ENCODE measurements at places on chromosomes 11 and 22.

DNA sequence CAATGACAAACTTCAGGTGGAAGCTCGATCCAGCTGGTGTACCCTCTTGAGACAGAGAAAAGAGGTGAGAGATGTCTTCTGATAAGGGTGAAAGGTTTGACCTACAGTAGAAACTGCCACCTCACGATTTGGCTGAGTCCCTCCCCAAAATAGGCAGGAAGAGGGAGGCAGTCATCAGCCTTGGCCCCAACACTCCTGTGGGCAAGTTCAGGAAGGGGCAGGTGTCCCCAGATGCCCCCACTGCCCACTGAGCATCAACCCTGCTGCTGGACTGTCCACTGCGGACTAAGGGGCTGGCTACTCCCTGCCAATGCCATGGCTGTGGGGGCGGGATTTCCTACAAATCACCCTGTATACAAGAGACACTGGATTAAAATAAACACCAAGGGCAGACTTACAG, 441.4 kb downstream of the BUD13 start:
- no peak for DNase-seq

GRCh38 chr11:34890089-34890488, 26.1 kb downstream of the APIP start:
- DNase-seq = no peak

GRCh38 chr11:67211656-67212436, 54.4 kb upstream of the GRK2 start:
- DNase-seq = no peak

- no peak for DNase-seq
Measured at GRCh38 chr22:43377896-43378704, 33.7 kb upstream of the MPPED1 start.

DNA sequence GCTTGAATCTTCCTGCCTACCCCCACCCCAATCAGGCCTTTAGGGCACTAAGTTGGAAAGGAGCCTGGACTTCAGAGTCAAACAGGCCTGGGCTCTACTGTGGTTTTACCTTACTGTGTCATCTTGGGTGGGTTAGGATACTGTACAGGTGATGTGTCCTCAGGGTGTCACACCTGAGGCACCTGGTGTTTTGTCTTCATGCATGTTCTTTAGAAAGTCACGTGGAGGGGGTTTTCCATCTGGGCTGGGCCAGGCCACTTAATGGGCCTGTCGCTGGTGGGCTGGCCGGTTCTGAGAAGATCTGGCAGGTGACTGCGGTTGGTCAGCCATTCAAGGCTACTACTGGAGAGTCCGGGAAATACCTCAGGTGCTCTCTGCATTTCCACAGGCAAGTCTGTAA, 92.6 kb downstream of the SWAP70 start:
- DNase-seq = no peak

GRCh38 chr22:27212617-27213177, 555.3 kb downstream of the MIAT start:
- DNase-seq = no peak

DNA sequence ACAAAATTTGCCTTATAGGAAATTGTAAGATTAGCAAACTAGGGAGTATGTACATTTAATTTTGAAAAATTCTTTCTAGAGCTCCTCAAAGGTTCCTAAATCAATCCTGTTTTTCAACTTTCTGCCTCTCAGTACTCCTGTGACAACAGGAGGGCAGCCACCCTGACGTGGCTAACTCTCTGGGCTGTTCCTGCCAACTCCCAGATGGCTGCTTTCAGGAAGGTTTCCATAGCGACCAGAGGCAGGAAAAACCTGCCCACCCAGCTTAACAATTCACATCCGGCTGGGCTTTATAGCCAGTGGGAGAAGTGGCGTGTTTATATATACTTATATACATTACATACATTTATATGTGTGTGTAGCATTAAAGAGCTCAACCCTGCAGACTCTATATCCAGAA, 26.5 kb downstream of the SGSM3 start:
- peak; percentile 45 for DNase-seq

GRCh38 chr11:112932593-112932992, 28.6 kb upstream of the NCAM1 start:
- DNase-seq = no peak

DNA sequence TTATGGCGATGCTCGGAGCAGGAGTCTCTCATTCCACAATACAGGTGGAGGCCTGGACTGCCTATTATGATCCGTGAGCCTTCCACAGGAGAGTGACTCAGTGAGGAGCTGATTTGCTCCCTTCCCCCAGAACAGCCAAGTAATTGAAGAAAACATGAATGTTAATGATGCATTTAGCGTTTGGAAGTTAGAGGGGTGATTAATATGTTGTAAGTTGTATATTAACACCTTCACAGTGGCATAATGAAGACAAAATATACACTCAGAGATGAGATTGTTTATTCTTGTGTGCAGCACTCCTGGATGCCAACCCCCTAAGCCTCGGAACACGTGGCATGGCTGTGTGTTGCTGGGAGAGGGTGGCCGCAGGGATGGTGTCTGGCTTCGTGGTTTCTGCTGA, 98.6 kb downstream of the GRIK4 start:
- no peak for DNase-seq

DNA sequence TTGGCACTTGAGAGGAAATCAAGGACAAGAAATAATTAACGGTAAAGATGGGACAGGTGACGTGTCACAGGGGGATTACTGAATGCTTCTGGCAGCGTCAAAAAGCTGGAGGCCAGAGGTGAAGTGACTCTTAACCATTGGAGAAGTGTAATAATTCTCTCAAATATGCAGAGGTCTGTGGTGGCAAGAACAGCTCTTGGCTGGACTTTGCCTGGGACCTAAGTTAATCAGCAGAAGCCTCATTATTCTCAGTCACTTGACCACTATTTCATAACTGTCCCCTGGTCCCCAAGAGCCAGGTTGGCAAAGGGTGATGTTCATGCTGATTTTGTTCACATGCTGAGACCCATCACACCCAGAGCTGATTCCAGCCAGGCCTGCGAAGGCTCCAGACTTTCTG, 72.9 kb downstream of the TIMP3 start:
- no peak for DNase-seq

- DNase-seq = no peak
Measured at GRCh38 chr11:39732001-39732400, 1727.5 kb downstream of the LRRC4C start.

GRCh38 chr22:30033901-30034300, 46.4 kb upstream of the HORMAD2 start:
- DNase-seq = no peak

DNA sequence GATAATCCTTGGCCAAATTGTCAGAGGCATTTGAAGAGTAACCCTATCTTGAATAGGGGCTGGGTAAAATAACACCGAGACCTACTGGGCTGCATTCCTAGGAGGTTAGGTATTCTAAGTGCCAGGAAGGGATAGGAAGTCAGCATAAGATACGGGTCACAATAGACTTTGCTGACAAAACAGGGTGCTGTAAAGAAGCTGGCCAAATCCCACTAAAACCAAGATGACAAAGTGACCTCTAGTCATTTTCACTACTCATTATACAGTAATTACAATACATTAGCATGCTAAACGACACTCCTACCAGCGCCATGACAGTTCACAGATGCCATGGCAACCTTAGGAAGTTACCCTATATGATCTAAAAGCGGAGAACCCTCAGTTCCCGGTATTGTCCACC, 964 bp upstream of the REXO2 start:
- DNase-seq = no peak

DNA sequence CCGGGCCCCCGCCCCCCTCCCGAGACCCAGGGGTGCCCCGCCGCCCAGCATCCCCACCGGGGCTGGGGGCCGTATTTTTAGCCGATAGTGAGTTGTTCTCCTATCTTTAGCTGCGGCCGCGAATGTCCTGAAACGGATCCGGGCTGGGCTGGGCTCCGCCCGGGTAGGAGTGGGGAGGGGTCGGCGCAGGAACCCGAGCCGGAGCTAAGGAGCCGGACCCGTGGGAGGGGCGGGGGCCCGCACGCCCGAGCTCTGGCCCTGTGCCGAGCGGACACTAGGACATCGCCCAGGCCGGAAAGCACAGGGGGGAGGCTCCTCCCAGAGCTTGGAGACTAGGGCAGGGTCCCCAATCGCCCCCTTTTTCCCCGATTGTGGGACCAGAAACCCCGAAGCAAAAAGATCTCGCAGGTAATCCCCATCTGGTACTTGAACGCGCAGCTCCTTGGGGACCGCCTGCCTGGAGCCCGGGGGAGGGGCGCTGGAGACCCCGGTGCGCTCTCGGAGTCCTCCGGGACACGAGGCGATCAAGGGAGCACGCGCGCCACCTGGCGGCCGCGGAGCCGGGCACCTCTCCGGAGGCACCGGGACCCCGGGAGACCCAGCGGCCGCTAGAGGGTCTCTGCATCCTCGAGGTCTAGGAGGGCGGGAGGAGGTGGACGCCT, 669 bp downstream of the CDC42EP2 start:
- DNase-seq = peak; percentile 39

GRCh38 chr11:75355051-75355450, 3.6 kb upstream of the ARRB1 start:
- no peak for DNase-seq

GRCh38 chr11:7522121-7522520, 8.3 kb downstream of the PPFIBP2 start:
- DNase-seq = no peak

DNA sequence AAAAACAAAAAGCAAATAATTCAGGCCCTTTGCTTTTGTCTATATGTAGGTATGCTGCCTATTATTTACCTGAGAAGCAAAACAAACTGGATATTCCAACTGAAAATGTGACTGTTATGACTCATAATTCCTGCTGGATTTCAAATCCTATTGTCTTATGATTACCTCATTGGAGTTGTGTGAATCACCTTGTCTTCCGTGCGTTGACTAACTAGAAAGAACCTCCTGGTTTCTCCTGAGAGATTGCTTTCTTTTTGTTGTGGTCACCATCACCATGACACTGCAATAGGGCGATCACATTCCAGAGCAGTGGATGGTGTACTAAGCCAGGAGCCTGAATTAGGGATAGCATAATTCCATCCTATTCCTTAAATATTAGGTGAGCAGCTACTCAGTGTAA, 23.0 kb upstream of the EXPH5 start:
- DNase-seq = no peak

DNA sequence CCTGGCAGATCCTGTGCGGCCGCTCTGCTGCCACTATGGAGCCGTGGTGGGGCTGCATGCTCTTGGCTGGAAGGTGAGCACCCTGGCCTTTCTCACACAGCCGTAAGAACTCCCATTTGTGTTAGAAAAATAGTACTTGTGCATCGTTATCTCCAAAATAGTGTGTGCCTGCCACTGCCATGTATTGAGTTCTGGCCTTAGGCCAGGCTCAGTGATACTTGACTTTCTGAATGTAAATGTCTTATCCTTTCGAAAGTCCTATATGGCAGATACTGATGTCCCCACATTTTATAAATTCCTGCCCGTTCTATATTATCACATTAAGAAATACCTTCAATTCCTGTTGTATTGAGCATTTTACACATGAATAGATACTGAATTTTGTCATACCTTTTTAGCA, 4.4 kb upstream of the TMEM179B start:
- DNase-seq = no peak

- DNase-seq = no peak
Measured at GRCh38 chr22:46148816-46149511, 1.4 kb upstream of the PPARA start.

DNA sequence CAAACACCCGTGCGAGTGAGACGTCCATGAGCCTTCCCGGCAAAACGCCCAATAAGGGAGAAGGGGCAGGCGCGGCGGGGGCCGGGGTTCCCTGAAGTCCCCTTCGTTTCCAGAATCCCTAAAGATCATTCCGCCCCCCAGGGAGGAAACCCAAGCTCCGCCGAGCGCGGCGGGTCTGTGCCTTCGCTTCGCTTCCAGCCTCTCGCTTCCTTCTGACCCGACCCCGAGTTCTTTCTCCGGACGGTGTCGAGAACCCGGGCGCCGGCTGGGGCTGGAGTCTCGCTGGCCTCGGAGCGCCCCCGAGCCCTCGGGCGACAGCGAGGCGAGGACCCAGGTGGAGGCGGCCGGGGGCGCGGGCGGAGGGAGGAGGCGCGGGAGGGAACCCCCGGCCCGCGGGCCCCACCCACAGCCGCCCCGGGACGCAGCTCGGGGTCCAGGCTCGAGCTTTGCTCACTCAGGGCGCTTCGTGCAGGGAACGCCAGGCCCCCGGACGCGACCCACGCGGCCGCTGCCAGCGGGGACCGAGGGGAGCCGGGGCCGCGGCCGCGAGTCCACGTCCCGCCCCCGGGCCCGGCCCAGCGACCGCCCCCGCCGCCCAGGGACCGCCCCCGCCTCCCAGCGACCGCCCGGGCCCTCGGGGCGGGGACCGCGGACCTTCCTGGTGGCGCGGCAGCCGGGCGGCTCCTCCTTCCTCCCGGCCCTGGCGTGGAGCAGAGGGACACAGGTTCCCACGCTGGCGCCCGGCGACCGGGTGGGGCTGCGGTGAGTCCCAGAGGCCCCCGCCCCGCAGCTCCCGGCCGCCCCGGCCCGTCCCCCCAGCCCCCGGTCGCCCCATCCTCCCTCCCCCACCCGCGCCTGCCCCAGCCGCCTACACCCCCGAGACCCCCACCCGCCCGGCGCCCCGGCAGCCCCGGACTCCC, at the start of gene PGGHG:
TSS of gene PGGHG (plus strand) at position 649 of the 920 bp plus-strand sequence. CDS start 691 bp downstream, outside the sequence.
- DNase-seq = no peak

GRCh38 chr11:1072821-1073231, 1.8 kb upstream of the MUC2 start:
- no peak for DNase-seq

DNA sequence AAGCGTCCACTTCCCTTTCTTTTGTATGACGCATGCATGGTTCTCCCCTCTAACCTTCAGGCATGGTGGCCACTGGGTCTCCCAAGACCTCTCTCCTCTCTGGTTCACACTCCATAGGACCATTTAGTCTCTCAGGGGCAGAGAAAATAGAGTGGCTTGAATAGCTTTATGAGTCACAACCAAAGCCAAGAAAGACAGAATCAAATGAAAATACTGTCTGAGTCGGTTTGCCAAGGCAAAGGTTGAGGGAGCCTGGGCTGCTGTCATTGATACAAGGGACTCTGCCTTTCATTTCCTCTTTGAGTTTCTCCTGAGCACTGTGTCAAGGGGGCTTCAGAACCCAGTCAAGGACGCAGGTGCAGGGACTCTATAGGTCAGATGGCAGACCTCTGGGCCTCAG, 44.2 kb downstream of the TENM4 start:
- no peak for DNase-seq

DNA sequence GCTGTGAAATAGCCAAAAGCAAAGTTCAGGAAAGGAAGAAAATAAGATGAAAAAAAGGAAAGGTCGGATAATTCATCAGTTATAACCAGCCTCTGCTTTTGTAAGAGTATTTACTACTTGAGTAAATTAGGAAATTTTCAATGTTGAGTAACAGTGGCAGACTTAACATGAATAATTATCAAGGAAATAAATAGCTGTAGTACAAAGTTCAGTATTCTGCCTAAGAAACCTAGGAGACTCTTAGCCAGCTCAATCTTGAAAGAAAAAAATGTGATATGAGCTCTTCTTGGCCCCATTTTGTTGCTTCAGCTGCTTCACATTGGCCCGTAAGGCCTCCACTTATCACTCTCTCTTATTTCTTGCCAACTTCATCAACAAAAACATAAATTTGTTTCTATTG, 17.0 kb upstream of the DNAJB7 start:
- no peak for DNase-seq

- DNase-seq = no peak
Measured at GRCh38 chr11:34348919-34349318, 8.9 kb downstream of the ABTB2 start.

GRCh38 chr11:63805844-63806415, 7.3 kb upstream of the SPINDOC start:
- DNase-seq = no peak

Measured in NCI-H1048 (cell line).